Activated T-cell treated with anti-CD3 and anti-CD28 coated beads, Interleukin-2, amount 50 U/mL, for 24 hours (primary cell): ENCODE measurements at places on chromosomes 4 and X.

GRCh38 chr4:152189451-152190179 lies 346.3 kb downstream of the FBXW7 start:
- no peak for DNase-seq

- DNase-seq: no peak
Measured at GRCh38 chr4:101064541-101065180, 282.7 kb downstream of the PPP3CA start.

- DNase-seq: no peak
Measured at GRCh38 chr4:92101737-92102172, 202.0 kb upstream of the GRID2 start.

DNA sequence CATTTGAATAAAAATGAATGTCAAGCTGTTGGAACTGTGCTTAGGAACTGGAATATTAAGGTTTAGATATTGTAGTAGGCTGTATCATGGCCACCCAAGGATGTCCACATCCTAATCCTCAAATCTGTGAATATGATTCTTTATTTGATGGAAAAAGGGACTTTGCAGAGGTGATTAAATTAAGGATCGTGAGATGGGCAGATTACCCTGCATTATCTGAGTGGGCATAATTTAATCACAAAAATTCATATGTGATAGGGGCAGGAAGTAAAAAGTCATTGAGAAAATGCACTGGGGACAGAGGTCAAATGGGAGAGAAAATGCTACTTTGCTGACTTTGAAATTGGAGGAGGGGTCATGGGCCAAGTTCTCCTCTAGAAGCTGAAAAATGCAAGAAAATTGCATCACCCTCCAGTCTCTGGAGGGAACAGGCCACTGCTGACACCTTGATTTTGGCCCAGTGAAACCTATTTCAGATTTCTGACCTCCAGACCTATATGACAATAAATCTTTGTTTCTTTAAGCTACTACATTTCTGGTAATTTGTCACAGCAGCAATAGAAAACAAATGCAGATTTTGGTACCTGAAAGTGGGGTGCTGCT lies 521.4 kb downstream of the PCDH7 start:
- no peak for DNase-seq

DNA sequence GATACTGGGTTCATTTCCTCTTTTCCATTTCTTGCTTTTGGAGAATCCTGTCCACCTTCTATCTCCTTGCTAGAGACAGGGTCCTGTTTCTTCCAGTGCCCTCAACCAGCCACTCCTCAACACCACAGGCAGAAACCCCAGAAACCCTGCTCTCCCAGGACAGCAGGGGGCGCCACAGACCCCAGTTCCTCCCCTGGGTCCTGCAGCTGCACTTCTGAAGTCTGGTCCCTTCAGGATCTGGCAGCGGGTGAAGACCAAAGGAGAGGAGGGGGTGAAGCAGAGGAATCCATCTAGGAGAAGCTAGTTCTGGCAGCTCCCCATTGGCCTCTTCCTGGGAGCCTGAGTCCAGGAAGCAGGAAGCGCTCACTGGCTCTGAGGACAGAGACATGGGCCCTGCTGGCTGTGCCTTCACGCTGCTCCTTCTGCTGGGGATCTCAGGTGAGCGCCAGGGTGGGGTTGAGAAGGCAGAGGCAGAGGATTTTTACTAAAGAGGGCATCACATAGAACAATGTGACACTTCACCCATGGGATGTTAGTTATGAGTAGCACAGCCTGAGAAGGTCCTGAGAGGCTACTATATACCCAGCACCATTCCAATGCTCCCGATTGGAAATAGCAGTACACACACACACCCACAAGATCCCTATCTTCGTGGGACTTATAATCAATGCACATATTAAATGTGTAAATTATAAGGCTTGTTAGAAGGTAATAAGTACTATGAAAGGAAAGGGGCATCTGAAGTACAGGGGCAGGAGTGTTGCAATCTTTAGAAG lies at the start of gene PRSS48:
TSS of gene PRSS48 (plus strand) at position 375 of the 776 bp plus-strand sequence. CDS start at position 387, 12 bp downstream.
- DNase-seq: peak; percentile 52

- DNase-seq: peak; percentile 65
Measured at GRCh38 chrX:1657367-1658070, 42.7 kb downstream of the ASMT start.

GRCh38 chrX:65752294-65752693 lies 84.8 kb downstream of the MSN start:
- no peak for DNase-seq

- no peak for DNase-seq
Measured at GRCh38 chrX:68822641-68823410, 6.0 kb upstream of the EFNB1 start.

DNA sequence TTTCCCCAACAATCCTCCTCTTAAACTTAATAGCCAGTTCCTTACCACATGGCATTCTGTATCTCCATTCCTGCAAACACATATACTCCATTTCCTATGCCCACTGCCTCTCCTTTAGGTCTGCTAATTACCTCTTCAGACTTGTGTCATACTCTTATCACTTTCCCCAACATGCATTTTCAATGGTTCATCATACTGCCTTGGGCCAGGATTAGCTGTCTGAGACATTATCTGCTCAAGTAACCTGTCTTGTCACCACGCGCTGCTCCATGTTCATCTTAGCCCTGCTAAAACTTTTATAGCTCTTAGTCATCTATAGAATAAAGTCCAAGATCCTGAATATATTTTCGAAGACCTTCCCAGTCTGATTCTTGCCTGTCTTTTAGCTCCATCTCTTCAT lies 224.1 kb upstream of the GK2 start:
- no peak for DNase-seq

GRCh38 chrX:16869393-16870094 lies 618 bp downstream of the RBBP7 start:
- DNase-seq: no peak

GRCh38 chr4:94640151-94640550 lies 117.6 kb upstream of the BMPR1B start:
- DNase-seq: no peak

GRCh38 chrX:132425744-132426318 lies 63.0 kb downstream of the MBNL3 start:
- no peak for DNase-seq

DNA sequence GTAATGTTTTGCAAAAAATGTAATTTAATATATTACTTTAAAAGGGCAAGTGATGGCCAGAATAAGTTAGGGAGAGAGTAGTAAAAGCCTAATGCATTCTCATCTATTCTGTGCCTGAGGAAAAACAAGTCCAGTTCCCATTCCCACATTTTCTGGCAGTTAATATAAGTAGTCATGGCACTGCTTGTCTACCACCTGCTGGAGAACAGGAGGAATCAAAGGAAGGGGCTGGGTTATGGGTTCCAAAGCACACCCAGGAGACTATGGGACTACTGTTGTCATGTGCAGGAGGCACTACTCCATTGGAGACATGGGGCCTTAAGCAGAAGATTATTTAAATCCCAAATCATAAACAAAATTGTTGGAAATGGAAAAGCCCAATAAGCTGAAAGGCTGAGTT lies 2618.6 kb downstream of the ARAP2 start:
- no peak for DNase-seq

DNA sequence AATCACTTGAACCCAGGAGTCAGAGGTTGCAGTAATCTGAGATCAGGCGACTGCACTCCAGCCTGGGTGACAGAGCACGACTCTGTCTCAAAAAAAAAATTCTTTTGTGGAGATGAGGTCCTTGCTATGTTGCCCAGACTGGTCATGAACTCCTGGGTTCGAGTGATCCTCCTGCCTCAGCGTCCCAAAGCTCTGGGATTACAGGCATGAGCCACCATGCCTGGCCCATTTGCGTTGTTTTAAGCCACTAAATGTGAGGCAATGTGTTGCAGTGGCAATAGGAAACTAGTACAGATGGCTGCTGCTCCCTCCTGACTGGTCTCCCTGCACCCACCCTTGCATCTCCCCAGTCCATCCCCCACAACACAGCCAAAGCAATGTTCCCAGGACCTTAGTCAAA lies 40.0 kb upstream of the APLN start:
- DNase-seq: no peak

DNA sequence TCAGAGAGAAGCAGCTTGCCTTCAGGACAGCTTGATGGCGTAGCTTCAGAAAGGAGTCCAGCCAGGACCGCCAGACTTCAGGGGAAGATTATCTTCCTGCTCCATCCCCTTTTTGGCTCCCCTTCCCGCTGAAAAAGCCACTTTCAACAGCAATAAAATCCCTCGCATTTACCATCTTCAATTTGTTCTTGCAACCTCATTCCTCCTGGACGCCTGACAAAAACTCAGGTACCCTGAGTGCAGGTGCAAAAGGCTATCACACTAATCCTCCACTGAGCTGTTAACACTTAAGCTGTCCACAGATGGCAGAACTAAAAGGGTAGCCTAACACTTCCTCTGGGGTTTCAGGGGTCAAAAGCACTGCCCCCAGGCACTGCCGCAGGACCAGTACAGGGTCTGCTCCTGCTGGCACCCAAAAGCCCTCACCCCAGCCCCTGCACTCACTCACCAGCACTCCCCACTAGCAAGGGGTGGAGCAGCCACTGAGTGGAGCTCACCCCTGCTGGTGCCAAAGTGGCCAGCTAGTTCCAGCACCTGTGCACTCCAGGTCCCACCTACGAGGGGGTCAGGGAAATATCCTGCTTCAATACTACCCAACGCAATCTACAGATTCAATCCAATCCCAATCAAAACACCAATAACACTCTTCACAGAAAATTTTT lies 145.8 kb downstream of the ADGRA3 start:
- DNase-seq: no peak

GRCh38 chr4:7516096-7516772 lies 81.5 kb upstream of the PSAPL1 start:
- DNase-seq: no peak

DNA sequence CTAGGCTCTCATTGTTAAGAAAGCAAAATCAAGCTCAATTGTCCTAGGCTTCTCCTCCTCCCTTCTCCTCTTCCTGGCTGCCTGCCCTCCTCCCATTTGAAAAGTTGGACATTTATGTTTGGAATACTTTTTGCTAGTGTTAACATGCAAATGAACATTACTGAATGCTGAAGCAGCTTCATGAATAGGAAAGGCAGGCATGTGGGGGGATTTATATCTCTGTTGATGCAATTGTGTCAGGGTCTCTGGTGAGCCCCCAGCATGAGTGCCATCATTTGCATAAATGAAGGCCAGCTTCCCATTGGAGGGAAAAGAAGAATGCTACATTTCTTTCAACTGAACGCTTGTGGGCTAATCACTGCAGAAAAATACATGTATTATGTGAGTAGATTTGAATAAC lies 160.1 kb upstream of the NDST3 start:
- no peak for DNase-seq
